ENCODE measurements at places on chromosomes 6 and 20.

DNA sequence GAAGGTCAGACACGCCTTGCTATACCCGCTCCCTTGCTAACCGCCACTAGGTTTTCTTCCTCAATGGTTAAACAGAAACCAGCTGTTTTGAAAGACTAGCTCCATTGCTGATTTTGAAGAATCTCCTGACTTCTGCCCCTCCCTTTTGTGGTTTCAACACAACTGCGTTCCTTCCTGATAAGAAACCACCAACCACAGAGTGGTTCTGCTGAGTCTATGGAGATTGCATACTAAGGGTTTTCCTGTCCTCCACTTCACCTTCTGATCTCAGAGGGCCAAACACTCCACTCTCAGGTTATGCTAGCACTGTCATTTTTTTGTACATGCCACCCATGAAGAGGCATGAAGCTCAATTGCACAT is 207.9 kb downstream of the MYLK4 start:
- peak; percentile 95 for DNase-seq

GRCh38 chr6:2899596-2899995 is 3.5 kb downstream of the SERPINB9 start:
- DNase-seq, result peak; percentile 45

GRCh38 chr6:111805511-111806164 is 67.6 kb downstream of the FYN start:
- peak; percentile 82 for DNase-seq

GRCh38 chr6:91788501-91788900 is 1201.6 kb upstream of the MAP3K7 start:
- no peak for DNase-seq

- DNase-seq, result no peak
Measured at GRCh38 chr6:157811476-157812173, 11.4 kb upstream of the SNX9 start.

- DNase-seq, result no peak
Measured at GRCh38 chr20:17533396-17533795, 2.2 kb upstream of the BFSP1 start.

- no peak for DNase-seq
Measured at GRCh38 chr6:109770779-109771178, 79.7 kb downstream of the FIG4 start.

GRCh38 chr6:63904650-63905248 is 269.1 kb downstream of the PHF3 start:
- peak; percentile 55 for DNase-seq

DNA sequence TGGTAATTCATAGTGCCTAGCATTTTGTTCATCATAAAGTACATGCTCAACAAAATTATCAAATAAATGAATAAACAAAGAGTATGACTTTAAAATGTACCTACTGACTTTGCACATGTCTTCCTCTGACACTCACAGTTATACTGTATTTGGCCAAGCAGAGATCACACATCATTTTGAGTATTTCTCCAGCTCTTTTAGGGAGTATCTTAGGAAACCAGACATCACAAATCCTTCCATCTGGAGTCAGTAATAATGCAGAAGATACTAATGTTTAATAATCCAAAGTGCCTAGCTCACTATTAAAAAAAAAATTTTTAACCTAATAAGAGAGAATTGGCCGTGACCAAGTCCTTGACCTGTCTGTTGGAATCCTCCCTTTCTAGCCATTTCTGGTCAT is 154.6 kb downstream of the ZNF217 start:
- no peak for DNase-seq

- no peak for DNase-seq
Measured at GRCh38 chr6:161274898-161275297, 1.0 kb upstream of the AGPAT4 start.

DNA sequence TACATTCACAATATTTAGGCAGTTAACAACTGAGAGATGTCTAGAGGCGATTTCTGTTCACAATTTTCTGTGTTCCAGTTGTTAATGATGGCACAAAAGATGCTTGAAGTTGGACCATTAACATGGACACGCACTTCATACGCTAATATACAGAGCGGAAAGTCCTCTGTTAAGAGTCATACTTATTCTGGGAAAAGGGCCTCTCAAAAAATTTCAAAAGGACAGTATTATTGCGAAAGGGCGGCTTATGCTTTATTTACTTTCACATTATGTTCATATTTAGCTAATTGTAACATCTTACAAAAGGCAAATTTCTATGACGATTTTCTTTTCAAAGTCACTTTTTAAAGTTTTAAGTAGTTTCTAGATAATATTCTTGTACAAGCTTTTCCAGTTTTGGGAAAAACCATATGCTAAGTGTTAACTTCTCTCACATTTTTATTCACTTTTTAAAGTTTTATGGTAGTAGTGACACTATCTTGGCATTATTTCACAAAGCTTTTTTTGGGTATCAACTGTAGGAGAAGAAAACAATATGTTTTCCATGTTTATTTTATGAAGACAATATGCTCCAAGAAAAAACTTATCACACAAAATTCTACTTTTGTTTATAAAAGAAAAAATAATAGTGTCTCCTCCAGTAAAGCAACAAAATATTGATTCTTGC is 62.3 kb downstream of the MAP7 start:
- DNase-seq, result no peak

DNA sequence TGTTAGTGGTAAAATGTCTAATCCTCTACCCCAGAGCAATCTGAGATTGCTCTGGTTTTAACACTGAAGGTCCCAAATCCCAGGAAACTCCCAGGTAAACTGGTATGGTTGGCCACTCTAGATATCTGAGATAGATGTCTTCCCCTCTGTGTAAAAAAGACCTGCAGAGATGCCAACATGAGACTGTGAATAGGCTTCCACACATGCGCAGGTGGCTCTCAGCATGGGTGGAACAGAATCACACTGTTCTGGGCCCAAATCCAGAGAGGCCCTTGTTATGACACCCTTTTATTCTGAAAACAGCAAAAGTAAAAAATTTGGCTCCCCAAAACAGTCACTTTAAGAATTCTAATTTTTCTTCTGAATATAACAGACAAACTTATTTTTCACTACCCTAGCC is 88.7 kb upstream of the BMP5 start:
- DNase-seq, result no peak

DNA sequence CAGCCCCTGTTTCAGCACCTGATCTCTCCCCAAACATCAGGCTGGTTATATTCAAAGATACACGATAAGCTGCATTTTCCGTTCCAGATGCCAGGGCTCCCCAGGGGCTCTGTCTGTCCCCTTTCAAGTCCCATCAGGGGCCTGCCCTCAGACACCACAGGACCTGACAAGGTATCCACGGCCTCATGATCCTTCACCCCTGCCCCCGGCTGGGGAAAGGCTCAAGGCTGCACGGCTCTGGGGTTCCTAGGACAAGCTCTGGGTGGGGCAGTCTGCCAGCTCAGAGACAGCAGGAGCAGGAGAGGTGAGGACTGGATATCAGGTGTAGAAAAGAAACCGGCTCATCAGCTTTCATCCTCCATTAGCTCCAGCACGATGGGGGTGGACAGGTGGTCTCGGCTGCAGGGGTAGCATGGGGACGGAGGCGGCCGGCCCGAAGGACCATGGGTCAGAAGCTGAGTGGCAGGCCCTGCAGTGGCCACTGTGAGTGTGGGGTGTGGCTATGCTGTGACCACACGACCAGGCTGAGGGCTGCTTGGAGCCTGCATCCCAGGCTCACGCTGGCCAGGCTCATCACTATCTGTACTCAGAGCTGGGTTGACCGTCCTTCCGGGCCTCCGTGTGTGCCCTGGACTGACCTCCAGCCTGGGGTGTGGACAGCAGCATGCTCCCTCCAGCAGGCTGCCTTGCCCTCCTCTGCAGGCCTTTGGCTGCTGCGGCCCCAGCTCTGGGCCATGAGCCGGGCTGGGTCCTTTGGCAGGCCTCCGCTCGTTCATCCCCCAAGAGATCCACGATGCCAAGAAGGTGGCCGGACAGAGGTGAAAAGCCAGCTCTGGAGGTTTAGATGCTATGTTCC is 386.2 kb downstream of the THBS2 start:
- DNase-seq, result no peak

GRCh38 chr6:153698637-153699036 is 340.4 kb upstream of the OPRM1 start:
- DNase-seq, result no peak

GRCh38 chr6:7134999-7135745 is 27.4 kb downstream of the RREB1 start:
- DNase-seq, result peak; percentile 49

DNA sequence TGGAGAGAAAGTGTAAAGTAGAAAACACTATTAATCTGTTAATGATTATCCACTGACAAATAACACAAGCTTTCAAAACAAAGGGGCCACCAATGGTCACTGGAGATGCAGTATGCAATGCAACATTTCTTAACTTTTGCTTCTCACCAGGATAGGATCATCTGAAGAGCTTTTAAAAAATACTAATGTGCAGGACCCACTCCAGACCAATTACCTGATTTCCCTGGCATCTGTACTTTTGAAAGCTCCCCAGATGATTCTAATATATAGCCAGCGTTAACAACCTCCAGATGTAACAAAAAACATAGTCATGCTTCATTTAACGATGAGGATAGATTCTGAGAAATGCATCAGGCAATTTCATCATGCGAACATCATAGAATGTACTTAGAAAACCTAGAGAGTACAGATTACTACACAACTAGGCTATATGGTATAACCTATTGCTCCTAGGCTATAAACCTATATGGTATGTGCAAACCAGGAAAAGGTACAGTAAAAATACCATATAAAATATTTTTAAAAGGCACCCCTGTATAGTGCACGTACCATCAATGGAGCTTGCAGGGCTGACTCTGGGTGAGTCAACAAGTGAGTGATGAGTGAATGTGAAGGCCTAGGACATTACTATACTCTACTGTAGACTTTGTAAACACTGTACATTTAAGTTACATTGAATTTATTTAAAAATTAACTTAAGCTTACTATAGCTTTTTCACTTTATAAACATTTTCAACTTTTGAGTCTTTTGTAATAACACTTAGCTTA is 69.2 kb downstream of the ATG5 start:
- DNase-seq, result no peak

DNA sequence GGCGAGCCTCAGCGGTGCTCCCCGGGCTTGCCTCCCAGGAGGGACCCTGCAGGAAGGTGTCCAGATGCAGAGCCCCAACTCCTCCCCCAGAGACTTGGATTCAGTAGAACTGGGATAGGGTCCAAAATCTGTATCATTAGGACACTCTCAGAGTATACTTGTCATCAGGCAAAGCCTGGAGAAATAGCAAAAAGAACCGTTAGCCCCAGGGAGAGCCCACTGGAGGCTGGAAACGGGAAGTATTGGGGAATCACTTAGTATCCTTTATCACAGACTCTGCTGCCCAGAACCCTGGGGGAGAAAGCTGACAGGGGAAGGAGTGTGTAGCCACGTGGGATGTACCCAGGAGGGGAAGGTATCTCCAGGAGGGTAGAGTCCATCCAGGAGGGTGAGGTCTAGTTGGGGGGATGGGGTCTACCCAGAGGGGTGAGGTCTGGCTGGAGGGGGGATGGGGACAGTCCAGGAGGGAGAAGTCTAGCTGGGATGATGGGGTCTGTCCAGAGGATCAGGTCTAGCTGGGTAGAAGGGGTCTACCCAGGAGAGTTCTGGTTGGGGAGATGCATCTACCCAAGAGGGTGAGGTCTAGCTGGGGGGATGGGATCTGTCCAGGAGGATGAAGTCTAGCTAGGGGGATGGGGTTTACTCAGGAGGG is 107.2 kb downstream of the LY86 start:
- no peak for DNase-seq

DNA sequence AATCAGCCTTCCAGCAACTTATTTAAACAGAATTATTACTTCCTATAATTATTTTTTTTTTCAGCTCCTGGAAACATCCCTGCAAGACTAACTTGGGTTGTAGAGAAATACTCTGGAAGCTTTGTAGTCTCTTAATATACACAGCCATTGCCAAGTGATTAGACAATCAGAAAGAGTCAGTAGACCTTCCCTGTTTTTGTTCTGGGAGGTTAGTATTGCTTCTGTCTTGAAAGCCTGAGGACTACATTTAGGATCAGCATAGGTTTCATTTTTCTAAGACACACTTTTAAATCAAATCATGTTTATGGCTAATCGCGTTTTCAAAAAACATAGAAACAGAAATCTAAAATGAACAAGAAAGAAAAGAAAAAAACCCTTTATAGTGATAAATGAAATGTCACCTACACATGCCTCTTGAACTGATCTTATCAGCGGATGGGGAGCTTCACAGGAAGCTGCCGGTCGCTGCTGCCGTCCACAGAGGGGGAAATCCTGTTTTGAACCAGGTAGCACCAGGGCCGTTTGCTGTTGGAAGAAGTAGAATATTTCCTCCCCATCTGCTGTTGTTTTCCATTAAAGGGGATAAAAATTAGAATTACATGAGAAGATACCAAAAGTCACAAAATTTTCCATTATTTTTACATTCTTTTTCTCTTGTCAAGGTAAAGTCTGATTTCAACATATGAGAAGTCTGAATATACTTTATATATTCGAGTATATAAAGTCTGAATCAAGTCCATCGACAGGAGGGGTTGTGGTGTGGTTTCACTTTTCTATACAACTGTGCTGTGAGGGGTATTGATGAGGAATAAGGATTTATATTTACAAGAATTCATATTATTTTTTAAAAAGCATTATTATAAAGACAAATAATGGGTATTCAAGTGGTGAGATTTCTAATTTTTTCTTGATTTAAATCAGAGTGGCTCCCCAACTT is 94.6 kb downstream of the ARMC2 start:
- DNase-seq, result peak; percentile 32

- DNase-seq, result no peak
Measured at GRCh38 chr6:161618831-161619454, 345.1 kb upstream of the AGPAT4 start.

GRCh38 chr6:94548201-94548600 is 1029.1 kb upstream of the MANEA start:
- DNase-seq, result no peak

GRCh38 chr20:37774156-37774555 is 80.3 kb downstream of the CTNNBL1 start:
- DNase-seq, result no peak

DNA sequence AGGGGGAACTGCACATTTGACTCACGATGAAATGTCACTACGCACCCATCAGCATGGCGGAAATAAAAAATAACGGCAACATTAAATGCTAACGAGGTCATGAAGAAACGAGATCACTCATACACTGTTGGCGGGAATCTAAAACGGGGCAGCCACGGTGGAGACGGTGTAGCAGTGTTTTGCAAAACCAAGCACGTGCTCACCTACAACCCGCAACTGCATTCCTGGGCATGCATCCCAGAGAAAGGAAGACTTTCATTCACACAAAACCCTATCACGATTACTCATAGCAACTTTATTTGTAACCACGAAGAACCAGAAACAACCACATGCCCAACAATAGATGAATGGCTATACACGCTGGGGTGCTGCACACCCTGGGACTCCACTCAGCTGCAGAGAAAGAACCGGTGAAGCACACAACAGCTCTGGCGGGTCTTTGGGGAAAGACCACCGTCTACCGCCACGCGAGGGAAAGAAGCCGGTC is 77.0 kb downstream of the YTHDF1 start:
- DNase-seq, result no peak

DNA sequence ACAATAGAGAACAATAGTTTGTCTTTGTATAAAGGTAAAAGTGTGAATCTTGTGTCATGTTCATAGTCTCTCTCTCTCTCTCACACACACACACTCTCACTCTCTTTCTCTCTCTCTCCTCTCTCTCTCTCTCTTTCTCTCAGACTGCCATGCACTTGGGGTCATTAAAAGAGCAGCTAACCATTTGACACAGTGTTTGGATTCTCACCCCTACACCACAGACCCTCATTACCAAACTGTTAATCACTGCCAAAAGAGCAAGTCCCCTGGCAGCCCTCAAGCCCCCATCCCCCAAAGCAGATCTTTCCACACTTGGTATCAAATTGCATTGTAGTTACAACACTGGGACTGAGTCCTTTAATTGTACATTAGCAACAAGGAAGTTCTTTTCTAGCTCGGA is 305.8 kb upstream of the RSPO3 start:
- DNase-seq, result no peak

GRCh38 chr6:15512126-15512525 is 150.7 kb downstream of the DTNBP1 start:
- no peak for DNase-seq

All from T-helper 2 cell (primary cell).